ENCODE measurements at places on chromosomes 2 and 18.

GRCh38 chr2:31334311-31335026 is 80.1 kb downstream of the XDH start:
- DNase-seq = no peak

DNA sequence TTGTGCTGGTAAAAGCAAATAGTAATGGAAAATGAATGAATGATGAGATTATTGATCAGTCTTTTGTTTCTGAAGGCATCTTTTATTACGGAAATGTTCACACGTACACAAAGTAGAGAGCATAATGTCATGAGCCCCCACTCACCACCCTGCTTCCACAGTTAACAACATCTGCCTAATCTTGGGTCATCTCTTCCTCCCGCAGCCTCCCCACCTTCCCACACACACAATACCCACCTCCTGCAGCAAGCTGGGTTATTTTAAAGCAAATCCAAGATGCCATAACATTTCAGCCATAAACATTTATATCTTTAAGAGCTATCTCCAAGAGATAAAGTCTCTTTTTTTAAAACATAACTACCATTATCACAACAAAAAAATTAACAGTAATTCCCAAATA is 36.3 kb downstream of the CYP27C1 start:
- DNase-seq = no peak

GRCh38 chr18:48575301-48575657 is 36.4 kb downstream of the CTIF start:
- no peak for DNase-seq

GRCh38 chr2:238061315-238062202 is 758 bp downstream of the SCLY start:
- DNase-seq = peak; percentile 51

GRCh38 chr18:68172842-68173549 is 541.9 kb downstream of the TMX3 start:
- no peak for DNase-seq

- no peak for DNase-seq
Measured at GRCh38 chr18:9032519-9032918, 70.0 kb upstream of the NDUFV2 start.

DNA sequence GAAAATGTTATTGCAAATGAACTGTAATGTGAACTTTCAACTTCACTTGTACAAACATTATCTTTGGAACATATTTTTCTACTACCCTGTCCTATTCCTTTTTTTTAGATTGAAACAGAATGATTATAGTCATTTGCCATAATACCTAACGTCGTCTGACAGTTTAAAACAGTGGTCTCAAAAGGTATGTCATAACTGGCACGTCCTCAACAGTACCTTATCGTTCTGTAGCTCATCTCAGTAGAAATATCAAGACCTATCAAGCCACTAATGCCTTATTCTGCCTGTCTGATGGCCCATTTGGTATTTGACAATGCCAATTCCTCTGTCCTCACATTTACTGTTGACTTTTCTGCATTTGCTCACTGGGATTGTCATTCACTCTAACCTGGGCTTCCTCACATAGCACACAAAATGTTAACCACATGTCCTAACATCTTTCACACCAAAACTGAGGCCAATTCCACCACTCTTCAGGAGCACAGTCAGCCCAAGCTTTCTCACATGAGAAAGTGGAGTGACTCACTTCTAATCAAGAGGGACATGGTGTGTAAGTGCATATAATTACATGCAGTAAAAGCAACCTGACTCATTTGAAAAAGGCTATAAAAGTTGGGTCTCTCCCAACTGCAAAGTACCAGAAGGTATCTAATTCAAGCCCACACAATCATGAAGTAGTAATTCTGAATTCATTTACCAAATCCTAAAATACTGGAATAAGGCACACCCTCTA is 34.8 kb downstream of the DNER start:
- no peak for DNase-seq

DNA sequence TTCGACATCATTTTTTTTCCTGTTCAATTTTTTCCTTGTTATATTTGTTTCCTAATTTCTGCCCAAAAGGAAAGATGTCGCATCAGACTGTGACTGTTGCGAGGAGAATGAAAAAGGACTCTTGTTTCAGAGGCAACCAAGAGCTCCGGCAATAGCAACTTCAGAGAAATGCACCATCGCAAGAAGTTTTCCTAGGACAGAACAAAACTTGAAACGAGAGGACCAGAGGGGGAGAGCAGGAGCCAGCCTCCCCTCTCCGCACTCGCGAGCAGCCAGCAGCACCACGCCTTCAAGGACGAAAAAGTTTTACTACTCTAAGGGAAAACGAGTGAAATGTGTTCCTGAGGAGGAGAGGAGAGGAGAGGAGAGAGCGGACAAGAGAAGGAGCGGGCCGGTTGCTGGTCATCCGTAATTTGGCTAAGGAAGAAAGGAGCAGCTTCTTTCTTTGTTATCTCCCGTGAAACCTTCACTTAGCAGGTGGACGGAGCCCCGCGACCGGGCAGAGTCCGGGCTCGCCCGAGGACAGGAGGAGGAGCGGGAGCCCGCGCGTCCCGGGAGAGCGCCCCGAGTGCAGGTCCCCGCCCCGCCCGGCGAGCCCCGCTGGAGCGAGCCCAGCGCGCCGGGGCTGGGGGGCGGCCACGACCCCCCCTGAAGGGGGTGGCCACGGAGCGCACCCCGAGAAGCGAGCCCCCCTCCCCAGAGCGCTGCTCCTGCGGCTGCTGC is 744 bp downstream of the POU3F3 start:
- no peak for DNase-seq

DNA sequence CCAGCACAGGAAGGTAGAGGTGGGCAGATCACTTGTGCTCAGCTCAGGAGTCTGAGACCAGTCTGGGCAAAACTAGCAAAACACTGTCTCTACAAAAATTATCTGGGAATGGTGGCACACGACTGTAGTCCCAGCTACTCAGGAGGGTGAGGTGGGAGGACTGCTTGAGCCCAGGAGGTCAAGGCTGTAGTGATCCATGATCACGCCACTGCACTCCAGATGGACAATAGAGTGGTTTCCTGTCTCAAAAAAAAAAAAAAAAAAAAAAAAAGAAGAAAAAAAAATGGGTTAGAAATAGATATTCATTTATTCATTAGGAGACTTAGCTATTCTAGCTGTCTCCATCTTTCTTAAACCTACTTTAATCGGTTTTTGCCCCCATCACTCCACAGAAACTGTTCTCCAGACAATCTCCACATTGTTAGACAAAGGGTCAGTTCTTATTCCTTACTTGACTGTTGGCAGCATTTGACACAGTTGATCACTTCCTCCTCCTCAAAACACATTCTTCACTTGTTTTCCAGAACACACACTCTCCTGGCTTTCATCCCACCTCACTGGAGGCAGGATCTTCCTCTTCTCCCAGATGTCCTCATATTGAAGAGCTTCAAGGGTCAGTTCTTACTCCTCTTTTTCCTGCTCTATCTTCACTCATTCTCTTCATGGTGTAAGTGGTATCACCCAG is 103.1 kb downstream of the DTNB start:
- DNase-seq = peak; percentile 54

GRCh38 chr18:25423267-25423666 is 71.3 kb upstream of the ZNF521 start:
- no peak for DNase-seq

DNA sequence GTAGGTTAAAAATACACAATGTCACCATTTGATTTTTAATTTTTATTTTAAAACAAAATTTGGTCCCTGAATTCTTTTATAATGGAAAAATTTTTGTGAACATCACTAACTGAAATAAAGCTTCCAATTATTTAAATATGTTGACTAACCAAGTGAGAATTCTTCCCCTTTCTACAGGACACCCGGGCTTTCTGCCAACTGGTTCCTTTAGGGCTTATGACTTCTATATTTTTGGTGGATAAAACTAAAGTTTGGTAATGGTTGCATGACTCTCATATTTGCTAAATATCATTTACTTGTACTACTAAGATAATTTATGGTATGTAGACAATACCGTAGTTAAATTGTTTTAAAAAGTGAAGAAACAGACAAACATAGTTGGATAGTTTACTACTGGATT is 291.0 kb upstream of the DOK6 start:
- peak; percentile 50 for DNase-seq

DNA sequence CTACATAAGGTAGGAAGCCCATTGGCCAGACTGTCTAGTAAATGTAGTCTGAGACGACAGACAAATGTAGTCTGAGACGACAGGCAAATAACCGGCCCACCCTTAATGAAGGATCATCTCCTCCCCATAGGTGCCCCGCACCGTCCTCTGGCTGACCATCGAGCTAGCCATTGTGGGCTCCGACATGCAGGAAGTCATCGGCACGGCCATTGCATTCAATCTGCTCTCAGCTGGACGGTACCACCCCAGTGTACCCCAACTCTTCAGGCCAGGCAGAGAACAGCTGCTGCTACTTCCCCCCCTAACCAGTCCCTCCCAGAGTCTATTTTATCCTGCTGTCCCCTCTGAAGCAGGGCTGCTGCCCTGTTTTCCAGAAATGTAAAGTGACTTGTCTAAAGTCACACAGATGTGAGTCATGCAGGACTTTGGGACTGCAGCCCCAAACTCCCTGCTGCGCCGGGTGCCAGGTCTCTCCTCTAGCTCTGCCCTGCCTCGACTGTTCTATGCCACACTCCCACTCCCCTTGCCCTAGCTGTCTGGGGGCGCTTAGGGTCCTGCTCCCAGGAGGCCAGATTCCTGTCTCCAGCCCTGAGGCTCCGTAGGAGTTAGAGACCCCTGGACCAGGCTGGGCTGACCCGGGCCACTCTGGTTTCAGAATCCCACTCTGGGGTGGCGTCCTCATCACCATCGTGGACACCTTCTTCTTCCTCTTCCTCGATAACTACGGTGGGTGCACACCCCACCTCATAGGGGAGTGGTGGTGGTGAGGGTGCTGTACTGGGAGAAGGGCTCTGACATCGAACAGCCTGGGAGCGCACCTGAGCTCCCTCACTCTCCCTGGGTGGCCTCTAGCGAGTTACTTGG is 4.7 kb downstream of the SLC11A1 start:
- DNase-seq = no peak

- no peak for DNase-seq
Measured at GRCh38 chr2:216082805-216083204, 1.1 kb downstream of the TMEM169 start.

DNA sequence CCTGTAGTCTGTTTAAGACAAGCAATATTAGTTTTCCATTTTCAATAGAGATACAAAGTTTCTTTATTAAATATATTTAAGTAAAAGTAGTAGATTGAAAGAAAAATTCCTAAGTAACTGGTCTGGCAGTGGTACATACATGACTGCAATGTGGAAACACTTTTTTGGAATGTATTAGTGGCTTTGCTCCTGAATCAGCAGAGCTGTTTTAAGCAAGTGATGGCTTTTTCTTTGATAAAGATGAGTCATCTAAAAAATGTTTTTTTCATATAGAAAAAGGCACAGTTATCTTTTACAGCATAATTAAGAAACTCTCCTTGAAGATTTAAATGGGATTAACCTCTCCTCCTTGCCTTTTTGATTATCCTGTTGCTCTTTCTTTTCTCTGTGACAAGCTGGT is 34.9 kb downstream of the KDM3A start:
- peak; percentile 64 for DNase-seq

DNA sequence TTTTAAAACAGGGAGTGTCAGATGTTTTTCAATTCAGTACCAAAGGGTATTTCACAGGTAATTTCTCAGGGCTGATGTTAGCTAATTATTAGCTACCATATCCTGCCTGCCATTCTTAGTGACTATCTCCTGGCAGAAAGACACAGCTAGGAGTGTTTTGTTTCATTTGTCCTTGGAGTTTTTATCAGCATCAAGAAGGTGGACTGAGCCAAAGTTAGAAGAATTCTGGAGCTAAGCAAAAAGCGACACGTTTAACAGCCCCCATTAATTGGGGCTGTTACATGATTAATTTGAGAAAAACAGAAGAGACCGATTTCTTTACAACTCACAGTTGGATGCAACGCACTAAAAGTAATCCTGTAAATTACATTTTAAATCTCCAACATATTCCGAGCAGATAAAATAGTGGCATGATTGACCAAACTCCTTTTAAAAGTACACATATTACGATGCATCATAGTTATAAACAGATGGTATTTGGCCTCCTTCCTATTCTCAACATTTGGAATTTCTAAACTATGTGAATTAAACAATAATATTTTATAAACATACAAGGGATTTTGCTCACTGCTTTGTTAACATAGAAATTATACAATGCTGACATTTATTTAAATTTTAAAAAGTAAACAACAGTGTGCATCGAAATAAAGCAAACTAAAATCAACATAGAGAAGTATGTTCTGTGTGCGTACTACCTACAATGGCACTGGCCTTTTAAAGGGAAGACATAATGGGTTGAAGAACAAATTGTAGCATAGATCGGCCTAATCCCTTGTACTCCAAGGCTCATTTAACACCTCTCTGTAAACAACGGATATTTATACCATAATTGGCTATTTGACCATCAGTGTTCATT is 585.1 kb downstream of the ZEB2 start:
- no peak for DNase-seq

GRCh38 chr2:207750876-207751275 is 18.8 kb downstream of the FZD5 start:
- DNase-seq = no peak

DNA sequence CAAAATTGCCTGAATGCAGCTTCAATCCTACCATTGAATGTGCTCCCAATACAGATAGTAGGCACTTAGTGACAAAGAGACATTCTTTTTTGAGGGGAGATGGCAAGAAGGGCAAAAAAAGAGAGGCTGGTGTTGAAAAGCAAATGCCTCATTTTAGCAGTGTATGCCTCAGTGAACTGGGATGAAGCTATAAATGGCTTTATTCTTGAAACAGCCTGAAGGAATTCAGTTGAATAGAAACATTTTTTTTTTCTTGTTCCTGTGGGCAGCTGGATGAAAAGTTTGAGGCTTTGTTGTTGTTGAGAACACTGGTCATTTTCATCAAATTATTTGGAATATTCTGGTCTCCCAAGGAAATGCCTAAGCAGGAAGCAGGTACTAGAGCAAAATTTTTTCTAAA is 228.9 kb downstream of the RNF144A start:
- DNase-seq = no peak

DNA sequence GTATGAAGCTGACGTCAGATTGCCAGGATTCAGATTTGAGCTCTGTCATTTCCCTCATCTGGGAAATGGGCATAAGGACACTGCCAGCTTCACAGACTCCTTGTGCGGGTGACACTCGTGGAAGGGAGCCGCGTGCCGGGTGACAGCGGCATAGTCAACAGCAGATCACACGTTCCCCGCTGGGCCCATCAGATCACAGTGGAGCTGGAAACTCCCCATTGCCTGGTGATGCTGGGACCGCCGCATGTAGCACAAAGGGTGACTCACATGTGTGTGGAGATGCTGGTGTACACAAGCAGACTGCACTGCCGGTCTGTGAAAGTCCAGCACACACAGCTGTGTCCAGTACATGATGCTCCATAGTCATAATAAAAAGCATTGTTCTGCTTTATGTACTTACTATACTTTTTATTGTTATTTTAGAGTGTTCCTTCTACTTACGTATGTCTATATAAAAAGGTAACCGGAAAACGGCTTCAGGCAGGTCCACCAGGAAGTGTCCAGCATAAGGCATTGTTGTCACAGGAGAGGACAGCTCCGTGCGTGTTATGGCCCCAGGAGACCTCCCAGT is 31.8 kb downstream of the SALL3 start:
- DNase-seq = no peak

DNA sequence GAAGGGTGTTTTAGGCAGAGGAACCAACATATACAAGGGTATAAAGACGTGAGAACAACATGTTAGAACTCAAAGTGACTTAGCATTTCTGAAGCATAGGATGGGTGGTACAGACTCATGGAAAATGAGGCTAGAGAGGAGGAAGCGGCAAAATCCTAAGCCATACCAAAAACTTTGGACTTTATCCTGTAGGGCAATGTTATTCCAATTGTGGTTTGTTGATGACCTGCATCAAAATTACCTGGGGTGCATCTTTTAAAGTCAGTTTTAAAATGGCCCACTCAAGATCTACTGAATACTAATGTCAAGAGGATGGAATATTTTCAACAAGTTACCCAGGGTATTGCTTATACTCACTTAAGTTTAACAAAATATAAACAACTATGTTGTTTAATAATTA is 34.8 kb downstream of the RAPH1 start:
- DNase-seq = no peak
